ENCODE measurements at places on chromosomes 7 and 10. TPM values are rescaled to one million over a fixed set of nuclear protein-coding genes. Genes with fewer than 3 reads are reported as not detected.

DRGX gene
- total RNA-seq = not detected

TMEM273 gene
- total RNA-seq = 0.48 TPM

ZPBP gene
- total RNA-seq = not detected

KCNH2 gene
- 0.21 TPM for total RNA-seq

HMX2 gene
- total RNA-seq = not detected

TMEM139 gene
- total RNA-seq = 13.5 TPM

GPR85 gene
- total RNA-seq = 0.48 TPM
